ENCODE measurements at places on chromosomes 6 and 20.

DNA sequence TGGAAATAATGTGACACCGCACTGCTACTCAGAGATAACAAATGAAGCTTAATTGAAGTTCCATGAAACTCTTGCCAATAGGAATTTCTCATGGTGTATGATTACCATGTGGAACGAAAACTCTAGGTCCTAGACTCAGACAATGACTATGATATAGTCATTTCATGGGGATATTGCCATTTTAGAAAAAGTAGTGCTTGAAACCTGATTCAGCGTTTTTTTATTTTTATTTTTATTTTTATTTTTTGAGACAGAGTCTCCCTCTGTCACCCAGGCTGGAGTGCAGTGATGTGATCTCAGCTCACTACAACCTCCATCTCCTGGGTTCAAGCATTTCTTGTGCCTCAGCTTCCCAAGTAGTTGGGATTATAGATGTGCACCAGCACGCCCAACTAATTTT lies 253.9 kb downstream of the FARS2 start:
- no peak for DNase-seq

DNA sequence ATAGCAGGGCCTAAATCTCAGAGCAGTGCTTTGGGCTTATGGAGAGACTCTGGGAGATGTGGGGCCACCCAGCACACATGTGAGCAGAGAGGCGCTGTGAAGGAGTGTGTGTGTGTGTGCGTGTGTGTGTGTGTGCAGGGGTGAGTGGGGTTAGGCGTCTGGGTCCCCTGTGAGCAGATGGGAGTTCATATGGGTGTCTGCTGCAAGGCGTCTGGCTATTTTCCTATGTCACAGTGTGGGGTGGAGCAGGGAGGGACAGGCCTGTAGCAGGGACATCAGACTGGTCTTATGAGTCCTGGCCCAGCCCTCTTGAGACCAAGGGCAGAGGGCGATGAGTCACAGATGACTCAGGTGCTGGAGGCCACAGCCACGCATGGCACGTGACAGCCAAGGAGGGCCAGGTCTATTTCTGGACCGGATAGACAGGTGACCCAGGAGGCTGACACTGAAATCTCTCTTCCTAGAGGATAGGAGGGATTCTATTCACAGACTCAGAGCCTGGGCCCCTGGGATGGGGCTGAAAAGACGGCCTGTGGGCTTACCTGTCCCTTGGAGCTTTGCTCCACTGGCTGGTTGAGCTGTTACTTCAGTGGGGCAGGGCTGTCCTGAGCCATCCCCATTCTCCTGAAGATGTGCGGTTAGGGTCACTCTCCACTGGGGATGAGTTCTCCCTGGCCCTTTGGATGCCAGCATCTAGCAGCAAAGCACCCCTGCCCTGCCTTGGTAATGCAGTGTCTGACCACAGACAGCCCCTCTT lies 28.9 kb downstream of the VEGFA start:
- no peak for DNase-seq

DNA sequence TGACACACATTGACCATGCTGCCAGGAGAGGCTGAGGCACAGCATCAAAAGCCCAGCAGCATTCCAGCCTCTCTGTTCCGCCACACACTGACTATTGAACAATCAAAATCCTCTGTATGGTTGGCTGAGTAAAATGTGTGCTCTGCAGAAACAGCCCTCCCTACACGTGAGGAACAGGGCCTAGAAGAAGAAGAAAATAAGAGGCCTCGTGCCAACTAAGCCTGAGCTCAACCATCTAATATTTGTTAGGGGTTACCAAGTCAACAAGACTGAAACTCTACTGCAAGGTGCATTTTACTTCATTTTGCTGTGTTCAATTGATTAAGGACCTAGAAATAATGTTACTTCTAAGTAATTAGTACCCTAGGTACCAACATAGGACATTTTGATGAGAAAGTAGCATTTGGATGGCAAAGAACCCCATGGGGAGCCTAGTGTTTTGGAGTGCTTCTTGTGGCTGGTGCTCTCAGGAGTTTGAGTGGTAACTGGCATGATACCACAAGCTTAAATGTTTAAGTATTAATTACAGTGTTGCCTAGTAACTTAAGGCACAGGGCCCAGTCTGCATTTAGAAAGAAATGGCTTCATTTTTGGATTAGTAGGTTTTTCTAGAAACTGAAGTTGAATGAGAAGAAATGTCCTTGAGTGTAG lies 146.6 kb upstream of the PLN start:
- no peak for DNase-seq

DNA sequence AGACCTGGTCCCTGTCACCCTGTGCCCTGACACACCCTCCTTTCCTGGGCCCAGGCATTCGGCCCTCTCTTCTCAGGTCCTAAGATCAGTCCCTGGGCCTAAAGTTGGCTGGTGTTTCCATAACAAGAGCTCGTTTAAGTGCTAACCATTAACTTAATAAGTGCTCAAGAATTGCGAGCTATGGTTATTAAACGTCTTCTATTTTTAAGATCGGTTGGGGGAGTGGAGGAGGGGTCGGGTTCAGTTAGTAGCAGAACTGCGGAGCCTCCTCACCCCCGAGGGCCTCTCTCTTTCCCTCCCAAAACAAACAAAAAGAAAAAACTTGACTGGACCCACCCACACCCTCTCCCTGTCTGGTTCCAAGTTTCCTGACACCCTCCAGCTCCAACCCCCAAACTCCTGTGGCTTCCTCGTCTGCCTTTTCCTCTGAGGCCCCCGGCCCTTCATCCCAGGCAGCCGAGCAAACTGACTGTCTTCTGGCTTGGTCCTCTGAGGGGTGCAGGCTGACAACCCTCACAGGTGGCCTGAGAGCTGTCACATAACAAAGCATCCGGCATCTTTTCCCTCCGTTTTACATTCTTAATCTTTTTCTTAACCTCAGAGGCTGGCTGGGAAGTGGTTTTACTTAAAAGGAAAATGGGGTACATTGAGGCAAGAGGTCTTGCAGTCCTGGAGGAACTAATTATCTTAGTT lies 2.0 kb downstream of the STK35 start:
- no peak for DNase-seq

DNA sequence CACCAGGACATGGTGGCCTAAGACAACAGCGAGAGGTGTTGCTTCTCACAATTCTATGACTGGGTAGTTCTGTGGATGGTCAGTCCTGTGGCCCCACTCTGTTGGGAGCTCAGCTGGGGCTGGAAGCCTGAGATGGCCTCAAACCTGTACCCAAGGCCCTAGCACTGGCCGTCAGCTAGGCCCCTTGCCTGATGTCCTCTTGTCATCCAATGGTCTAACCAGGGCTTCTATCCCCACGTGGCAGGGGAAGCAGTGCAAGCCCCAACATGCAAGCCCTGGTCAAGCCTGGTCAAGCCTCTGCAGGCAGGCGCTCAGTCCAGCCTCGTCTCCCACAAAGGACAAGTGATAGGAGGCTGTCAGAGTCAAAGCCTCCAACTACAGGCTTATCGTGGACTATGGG lies 196.5 kb upstream of the CST7 start:
- no peak for DNase-seq

DNA sequence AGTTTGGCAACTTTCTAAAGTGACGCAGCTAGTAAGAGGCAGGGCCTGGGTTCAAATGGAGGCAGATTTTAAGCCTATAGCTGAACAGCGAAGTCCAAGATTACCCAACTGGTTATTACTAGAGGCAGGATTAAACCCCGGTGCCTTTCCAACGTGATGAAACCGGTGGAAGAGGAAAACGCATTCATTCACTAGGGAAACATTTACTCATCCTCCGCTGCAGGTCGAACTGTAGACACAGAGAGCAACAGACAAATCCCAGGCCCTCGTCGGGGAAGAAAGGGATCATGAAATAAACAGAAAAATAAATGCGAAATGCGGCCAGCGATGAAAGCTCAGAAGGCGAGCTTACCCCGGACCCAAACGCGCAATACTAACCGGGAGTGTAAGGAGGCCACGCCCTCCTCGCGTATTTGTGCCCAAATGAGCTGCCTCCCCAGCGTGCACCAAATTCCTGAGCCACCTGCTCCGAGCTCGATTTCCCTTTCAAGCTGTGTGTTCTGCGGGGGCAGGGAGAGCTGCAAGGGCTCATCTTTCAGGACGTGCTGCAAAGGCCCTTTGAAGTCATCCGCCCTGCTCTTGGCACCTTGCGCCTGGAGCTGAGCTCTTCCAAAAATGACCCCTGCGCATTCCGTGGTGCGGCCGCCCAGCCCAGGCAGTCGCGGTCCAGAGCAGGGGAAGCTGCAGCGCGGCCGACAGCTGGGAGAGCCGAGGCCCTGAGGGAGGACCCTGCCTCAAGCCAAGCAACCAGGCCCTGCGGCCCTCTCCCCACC lies 46.9 kb downstream of the PDYN start:
- DNase-seq: no peak

GRCh38 chr6:158718461-158719046 lies 68.7 kb downstream of the SYTL3 start:
- no peak for DNase-seq

DNA sequence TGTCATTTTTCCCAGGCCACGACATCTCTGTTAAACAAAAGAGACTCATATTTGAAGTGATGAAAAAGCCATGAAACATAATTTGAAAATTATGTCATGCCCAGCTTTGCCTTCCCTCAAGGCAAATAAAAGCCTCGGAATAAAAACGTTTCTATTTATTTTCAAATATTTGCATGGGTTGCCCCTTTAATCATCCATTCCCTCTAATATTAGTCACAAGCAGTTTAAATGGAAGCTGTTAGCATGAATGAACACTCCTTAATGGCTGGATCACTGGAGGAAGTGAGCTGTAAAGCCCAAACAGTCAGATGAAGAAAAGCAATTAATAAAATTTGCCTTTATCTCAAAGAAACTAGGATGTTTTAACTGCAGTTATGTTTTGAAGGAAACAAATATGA lies 69.3 kb upstream of the STMND1 start:
- no peak for DNase-seq

DNA sequence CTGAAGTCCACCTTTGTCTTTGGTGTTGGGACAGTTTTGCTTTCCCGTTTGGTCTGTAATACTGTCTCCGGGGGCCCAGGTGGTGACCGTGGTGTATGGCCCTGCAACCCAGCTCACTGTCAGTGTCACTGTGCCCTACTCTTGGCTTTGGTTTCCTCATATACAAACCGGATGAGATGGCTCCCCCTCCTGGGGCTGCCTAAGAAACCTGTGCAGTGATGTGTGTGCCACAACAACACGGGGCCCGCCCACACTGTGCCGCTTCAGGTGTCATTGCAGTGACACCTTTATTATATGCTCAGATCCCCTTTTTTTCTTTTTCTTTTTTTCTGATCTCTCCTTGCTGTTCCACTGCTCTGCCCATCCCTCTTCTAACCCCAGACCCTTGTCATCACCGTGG lies 73.9 kb downstream of the RAMACL start:
- DNase-seq: peak; percentile 17

- peak; percentile 56 for DNase-seq
Measured at GRCh38 chr6:70369332-70369950, 43.9 kb upstream of the FAM135A start.

DNA sequence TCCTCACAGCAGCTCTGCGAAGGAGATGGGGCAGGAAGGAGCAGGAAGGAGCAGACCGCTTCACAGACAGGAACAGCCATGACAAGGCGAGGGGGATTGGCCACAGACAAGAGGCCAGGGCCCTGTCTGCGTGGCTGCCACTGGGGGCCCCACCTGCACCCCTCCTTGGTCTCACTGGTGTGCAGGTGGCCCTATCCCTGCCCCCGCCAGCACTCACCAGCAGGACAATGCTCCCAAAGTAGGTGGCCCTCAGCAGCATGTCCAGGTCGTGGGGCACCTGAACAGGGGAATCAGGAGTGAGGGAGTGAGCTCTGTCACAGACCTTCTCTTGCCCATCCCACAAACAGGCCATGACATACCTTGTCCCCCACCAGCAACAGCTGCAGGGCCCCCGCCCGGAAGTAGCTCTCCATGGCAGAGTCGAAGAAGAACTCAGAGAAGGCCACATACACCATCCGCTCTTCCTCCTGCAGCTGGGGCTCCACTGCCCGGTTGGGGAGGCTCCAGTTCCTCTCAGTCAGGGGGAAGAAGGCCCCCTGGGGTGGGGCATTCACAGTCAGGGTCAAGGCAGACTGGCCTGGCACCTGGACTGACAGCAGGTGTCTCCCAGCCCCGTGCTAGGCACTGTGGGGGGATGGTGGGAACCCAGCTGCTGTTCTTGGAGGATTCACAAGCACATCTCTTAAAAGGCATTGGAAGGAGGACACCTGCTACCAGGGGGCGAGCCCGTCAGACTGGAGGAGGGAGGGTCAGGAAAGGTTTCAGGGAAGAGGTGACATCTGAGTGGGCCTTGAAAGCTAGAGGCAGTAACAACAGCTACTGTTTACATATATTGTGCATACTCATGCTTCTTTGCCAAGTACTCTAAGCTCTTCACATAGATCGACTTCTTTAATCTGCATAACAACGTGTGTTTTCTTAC lies 7.1 kb downstream of the PLTP start:
- no peak for DNase-seq

- no peak for DNase-seq
Measured at GRCh38 chr6:91438570-91438969, 851.7 kb upstream of the MAP3K7 start.

GRCh38 chr20:20413810-20414281 lies 45.9 kb downstream of the INSM1 start:
- no peak for DNase-seq

GRCh38 chr20:17794400-17794799 lies 94.6 kb downstream of the BANF2 start:
- no peak for DNase-seq

DNA sequence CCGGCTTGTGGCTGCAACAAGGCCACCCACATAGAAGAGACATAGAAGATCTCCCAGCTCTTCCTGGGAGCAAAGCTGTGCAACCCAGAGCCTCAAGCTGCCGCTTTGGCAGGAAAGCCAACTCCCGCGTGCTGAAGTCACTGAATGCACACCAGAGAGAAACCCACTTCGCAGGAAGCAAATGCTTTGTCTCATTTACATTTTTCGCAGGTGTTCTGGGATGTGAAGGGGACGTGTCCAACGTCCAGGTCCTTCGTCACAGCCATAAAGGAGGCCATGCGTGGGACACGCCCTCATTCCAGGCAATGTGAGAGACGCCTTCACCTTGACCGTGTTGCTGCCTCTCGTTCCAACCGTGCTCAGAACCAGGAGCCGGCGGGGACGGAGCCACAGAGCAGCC lies 24.4 kb downstream of the KCNQ2 start:
- DNase-seq: no peak

- DNase-seq: no peak
Measured at GRCh38 chr6:37565267-37566110, 65.8 kb upstream of the CCDC167 start.

DNA sequence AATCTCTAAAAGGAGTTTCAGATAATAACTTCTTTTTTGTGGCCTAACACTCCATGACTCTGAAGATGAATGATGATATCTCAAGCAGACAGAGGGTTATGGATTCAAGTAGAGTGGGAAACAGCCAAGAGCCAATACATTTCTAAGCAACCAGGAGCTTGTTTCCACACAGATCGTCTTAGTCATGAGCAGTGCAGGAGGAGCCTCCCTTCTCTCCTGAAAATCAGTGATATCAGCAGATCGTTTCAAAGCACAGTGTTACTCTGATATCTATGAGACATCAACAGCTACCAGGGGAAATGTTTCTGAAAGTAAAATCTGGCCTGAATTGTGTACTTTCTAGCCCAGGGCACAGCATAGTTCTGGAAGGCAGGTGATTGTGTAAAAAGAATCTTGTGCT lies 11.5 kb downstream of the ADGRG6 start:
- DNase-seq: no peak

GRCh38 chr6:79257381-79258205 lies 23.1 kb upstream of the HMGN3 start:
- DNase-seq: no peak

- DNase-seq: no peak
Measured at GRCh38 chr6:105977934-105978504, 108.1 kb upstream of the PRDM1 start.

- DNase-seq: no peak
Measured at GRCh38 chr20:23672158-23672557, 16.7 kb downstream of the CST4 start.
